ENCODE measurements at places on chromosomes 2 and 18. TPM values are rescaled to one million over a fixed set of nuclear protein-coding genes. Genes with fewer than 3 reads are reported as not detected.

DSG2 gene
- 0.12 TPM for total RNA-seq

MPP4 gene
- 0.97 TPM for total RNA-seq

ASIC4 gene
- not detected for total RNA-seq

FAM161A gene
- 1.6 TPM for total RNA-seq

LYG2 gene
- total RNA-seq = not detected

CABLES1 gene
- 8.5 TPM for total RNA-seq

SERPINB10 gene
- not detected for total RNA-seq

RAB12 gene
- total RNA-seq = 55.7 TPM

ATP9B gene
- 21.7 TPM for total RNA-seq

OTOF gene
- total RNA-seq = not detected

TXNDC2 gene
- total RNA-seq = 0.12 TPM

CFC1 gene
- total RNA-seq = not detected

CYP27A1 gene
- total RNA-seq = 35.2 TPM

ARHGAP28 gene
- total RNA-seq = 56.2 TPM

REG3A gene
- not detected for total RNA-seq

DCAF17 gene
- total RNA-seq = 27.6 TPM

GPR75 gene
- total RNA-seq = 2.9 TPM

LAMA3 gene
- total RNA-seq = 4.9 TPM

RGPD3 gene
- 0.49 TPM for total RNA-seq
